Activated CD4-positive, alpha-beta T cell treated with anti-CD3 and anti-CD28 coated beads for 4 hours (primary cell): ENCODE measurements at places on chromosomes 11 and 22.

DNA sequence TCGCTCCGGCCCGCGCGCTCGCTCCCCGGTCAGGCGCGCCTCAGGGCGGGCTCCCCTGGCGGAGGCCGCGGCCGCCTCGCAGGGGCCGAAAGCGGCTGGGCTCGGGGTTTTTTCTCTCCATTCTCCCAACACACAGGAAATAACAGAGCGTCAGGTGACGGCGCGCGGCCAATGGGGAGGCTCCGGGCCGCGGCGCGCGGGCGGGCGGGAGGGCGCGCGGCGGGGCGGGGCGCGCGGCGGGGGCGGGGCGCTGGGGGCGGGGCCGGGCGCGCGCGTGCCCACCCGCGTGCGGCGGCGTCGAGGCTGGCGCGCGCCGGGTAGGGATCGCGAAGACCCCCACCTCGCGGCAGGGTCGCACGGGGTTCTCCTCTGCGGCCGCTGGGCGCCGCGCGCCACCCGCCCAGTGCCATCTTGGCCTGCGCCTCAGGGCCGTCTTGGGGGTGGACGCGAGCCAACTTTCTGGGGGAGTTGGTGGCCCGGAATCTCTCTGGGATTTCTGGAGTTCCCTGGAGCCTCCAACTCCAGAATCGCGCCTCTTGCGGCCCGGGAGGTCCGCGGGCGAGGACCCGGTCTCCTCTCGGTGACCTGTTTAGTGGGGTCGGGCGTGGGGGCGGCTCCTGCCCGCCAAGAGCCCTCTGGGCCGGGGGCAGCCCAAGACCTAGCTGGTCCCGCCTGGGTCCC lies at the start of gene TCF20:
TSS of gene TCF20 (minus strand) at position 144 of the 681 bp plus-strand sequence. CDS start 55,348 bp downstream, outside the sequence.
- DNase-seq = peak; percentile 75

- no peak for DNase-seq
These were observed 40.8 kb upstream of the PPARA start for GRCh38 chr22:46109474-46110003.

DNA sequence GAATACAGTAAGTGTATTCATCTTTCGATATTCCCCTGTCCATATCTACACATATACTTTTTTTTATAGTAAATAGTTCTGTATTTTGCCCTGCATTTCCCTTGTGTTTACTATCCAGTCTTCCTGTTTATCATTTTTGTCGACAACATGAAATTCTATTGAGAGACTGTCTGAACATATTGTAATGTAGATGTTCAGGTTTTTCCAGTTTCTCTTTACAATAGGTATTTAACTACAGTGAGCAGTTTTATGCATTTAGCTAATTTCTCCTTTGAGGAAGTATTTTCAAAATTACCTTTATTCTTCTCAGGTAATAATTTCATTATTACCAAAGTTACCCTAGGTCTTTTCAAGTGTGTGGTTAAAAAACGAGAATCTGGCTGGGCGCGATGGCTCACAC lies 16.7 kb downstream of the PIK3IP1 start:
- no peak for DNase-seq

GRCh38 chr22:46287873-46288751 lies 8.6 kb upstream of the GTSE1 start:
- DNase-seq = no peak

- no peak for DNase-seq
These were observed 286.8 kb downstream of the BLID start for GRCh38 chr11:121829159-121829643.
